ENCODE measurements at places on chromosomes 11 and 22. TPM values are rescaled to one million over a fixed set of nuclear protein-coding genes. Genes with fewer than 3 reads are reported as not detected.

FOLH1 gene
- total RNA-seq: 0.39 TPM

HTR3B gene
- total RNA-seq: not detected

NPAS4 gene
- total RNA-seq: not detected

IL17REL gene
- not detected for total RNA-seq

SOX6 gene
- total RNA-seq: 21.0 TPM

Data from upper lobe of left lung (tissue), 6 donors.